ENCODE measurements at places on chromosomes 6 and 20. TPM values are rescaled to one million over a fixed set of nuclear protein-coding genes. Genes with fewer than 3 reads are reported as not detected.

SYNDIG1 gene
- 0.77 TPM for total RNA-seq

DNA sequence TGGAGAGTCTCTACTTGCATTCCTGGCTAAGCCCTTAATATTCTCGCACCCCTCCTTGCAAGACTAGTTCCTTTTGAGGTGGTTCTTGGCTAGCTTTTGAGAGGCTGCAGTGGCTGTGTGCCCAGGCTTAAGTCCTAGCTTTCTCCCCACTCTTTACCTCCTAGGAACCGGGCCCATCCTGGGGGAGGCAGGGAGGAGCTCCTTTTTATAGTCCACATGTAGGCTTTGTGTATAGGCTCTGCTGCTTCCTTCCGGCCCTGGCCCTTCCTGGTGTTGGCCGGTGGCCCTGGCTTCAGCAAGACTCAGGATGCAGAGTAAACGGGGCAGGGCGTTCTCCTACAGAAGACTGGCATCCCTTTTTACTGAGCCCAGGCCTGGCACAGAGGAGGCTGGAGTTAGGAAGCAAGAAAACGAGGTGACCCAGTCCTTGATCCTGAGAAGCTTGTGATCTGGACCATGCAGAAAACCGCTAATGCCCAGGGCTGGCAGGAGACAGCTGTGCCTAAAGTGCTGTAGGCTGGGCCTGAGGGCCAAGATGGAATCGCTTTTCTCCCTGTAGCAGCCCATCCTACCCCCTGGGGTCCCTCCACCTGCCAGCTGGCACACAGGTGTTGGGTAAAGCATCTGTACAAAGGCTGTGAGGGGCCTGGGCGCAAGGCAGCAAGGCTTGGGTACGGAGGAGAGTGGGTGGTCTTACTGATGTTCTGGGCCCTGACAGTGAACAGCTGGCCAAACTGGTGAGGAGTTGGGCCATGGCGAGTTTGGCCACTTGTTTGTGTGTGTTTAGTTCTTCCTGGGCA is 8.7 kb downstream of the PLCG1 start:
- no peak for DNase-seq

DNA sequence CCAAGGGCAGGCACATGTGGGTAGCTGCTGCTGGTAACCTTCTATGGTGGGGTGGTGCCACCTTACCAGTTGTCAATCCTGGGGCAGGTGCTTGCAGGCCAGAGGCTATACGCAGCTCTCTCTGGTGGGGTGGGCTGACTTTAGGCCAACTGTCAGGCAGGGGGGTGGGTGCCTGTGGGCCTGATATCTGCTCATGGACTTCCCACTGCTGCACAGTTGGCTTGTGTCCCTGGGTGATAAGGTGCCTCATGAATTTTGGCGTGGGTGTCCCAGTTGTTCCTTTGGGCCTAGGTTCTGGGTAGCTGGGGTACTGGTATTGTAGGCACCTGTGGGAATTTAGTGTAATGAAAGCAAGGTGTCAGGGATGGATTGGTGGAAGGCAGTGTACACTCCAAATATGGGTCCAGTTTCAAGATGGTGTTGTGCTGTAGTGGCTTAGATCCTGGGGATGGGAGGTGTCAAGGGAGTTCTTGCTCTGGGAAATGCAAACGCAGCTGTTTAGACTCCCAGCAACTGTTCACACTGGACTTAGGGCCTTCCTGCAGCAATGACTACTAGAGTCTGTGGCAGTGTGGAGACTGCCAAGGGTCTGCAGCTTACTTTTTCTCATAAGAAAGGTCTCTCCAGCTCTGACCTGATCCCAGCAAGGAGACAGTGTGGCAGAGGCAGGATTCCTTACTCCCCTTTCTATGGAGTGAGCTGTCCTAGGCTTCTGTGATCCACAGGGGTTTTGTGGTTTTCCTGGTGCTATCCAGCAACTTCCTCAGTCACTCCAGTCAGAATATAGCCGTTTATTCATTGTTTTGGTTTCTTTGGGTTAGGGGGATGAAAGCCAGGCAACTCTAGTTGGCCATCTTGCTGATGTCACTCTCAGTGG is 128.2 kb downstream of the CRYBG1 start:
- no peak for DNase-seq

DNA sequence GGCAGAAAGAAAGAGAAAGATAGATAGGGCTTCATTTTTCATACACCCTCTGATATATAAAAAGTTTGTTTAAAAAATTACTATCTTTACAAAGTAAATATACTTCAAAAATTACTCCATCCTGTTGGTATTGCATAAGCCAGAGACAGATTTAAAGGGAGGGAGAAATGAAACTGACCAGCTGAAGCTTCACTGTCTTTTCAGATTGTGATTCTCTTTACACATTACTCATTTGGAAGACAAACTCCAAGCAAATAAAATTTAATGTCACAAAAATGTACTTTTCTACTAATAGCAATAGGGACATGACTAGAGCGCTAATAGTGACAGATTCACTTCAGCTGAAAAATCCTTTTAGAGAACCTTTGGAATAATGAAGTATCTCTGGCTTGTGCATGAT is 38.6 kb upstream of the MARCKS start:
- no peak for DNase-seq

DNA sequence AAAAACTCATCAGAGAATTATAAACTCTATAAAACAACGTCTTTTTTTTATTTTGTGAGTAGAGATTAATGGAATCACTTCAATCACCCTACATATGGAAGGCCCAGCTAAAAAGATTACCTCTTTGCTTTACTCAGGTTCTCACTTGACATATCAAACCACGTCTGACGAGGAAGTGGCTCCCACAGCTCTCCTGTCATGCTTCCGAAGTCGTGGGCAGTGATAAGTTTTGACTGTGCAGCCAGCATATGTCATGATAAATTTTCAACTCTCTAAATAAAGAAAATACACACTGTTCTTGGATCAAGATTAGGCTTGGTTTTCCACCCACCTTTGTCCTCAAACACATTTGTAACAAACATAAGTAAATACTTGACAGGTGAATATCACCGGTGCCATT is 279.5 kb upstream of the RNF217 start:
- DNase-seq: no peak

- no peak for DNase-seq
These were observed 11.7 kb upstream of the GOPC start for GRCh38 chr6:117613920-117614560.

HLA-DQB2 gene
- total RNA-seq: 3.0 TPM

KCNQ2 gene
- not detected for total RNA-seq

DNA sequence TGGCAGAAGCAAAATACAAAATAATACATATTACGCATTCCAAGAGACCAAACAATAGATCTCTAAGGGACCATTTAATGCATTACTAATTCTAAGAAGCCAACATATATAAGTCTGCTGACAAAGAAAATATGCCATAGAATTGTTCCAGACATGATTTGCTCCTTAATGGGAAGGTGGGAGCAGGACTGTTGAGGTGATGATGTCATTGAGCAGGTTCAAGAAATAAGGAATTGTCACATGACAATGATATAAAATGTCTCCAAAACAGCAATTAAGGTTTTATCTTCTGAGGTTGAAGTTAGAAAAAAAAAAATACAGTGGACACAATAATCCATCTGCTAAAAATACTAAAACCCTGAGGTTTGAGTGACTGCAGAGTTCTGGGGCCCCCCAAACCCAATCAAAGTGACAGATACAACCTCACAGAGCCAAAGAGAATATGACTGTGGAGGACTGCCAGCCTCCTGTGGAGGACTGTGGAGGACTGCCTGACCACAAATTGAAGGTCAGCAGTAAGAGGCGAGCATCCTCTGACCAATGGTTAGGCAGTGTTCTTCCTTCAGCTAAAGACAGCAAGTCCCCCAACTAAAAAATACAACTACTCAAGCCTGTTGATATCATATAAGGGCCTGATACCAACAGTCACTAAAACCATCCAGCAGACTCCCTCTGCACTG is 39.0 kb downstream of the TOMM6 start:
- no peak for DNase-seq

DNA sequence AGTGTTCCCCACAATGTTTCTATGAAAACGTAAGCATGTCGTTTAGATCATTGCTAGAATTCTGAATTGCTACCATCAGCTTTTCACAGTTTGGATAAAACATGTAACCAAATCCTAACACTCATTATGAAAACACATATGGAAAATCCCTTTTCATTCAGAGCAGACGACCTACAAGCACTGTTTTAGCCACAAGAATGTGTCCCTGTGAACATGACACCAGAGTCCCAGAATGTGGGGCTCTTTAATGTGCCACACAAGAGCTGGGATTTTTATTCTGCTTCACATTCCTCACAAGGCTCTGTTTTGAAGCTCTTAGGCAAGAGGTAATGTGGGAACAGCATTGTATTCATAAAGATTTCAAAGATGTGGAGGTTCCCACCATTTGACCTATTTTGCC is 141.1 kb upstream of the CITED2 start:
- DNase-seq: no peak

DNA sequence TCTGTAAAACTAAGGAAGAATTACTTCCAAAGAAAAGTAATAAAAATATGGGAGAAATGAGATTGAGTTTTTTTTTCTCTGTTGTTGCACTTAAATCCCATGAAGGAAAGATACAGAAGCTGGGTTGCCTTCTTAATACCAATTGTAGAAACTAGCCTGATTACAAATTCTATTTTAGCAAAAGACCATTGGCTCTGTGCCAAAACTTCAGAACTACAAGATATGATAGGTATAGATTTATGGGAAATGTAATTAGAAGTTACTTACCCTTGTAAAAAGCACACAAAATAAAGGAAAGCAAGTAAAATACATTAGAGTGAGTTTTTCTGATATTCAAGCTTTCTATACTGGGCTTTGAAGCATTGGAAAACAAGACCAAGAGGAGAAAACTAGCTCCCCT is 73.5 kb upstream of the SCGN start:
- no peak for DNase-seq

DNA sequence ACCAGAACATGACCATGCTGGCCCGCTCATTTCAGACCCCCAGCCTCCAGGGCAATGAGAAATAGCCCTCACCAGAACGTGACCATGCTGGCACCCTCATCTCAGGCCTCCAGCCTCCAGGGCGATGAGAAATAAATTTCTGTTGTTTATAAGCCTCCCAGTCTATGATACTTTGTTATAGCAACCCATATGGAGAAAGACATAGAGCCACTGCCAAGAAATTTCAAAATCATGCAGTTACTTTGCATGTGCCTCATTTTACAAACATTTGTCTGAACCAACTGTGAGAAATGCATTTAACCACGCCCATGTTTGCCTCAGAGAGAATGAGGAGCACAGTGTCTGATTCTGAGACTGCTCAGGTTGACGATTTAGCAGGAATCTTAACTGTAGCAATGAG is 15.5 kb downstream of the CYP39A1 start:
- no peak for DNase-seq

OOEP gene
- not detected for total RNA-seq

- no peak for DNase-seq
These were observed 33.9 kb upstream of the RNF144B start for GRCh38 chr6:18353251-18353650.

- DNase-seq: no peak
These were observed 101.3 kb downstream of the SMOC2 start for GRCh38 chr6:168542301-168542700.

GRCh38 chr6:18359237-18359885 is 27.8 kb upstream of the RNF144B start:
- DNase-seq: no peak

- DNase-seq: no peak
These were observed 37.7 kb downstream of the MAP3K4 start for GRCh38 chr6:161029195-161029809.

DNA sequence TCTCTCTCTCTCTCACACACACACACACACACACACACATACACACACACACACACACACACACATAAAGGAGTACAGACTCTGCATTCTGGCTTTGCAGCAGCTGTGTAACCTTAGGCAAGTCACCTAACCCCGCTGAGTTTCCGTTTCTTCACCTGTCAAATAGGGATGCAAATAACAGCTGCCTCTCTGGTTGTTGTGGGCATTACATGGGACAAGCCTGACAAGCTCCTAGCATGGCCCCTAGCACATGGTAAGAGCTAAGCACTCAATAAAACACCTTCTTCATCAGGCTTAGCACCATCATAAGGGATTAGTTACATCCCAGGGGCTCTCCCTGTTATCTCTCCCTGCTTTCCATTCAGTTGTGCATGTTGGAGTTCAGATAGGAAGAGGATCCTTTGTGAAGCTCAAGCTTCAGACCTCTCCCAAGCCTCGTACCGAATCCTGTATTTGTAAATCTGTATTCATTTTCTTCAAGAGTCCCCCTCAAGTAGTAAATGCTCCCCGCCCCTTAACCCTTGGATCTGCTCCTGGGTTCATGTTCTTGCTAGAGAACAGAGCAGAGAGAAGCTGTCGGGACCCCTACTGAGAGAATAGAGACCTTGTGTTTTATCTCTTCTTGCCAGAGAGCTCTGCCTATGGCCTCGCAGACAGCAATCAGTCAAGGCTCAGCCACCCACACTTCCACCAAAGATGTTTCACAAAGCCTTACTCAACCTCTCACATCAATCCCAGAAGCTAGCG is 2.2 kb downstream of the SLC13A3 start:
- no peak for DNase-seq

GRCh38 chr6:158041788-158042187 is 60.1 kb downstream of the SYNJ2 start:
- no peak for DNase-seq

- DNase-seq: no peak
These were observed 55.0 kb downstream of the FILIP1 start for GRCh38 chr6:75438442-75439116.

DNA sequence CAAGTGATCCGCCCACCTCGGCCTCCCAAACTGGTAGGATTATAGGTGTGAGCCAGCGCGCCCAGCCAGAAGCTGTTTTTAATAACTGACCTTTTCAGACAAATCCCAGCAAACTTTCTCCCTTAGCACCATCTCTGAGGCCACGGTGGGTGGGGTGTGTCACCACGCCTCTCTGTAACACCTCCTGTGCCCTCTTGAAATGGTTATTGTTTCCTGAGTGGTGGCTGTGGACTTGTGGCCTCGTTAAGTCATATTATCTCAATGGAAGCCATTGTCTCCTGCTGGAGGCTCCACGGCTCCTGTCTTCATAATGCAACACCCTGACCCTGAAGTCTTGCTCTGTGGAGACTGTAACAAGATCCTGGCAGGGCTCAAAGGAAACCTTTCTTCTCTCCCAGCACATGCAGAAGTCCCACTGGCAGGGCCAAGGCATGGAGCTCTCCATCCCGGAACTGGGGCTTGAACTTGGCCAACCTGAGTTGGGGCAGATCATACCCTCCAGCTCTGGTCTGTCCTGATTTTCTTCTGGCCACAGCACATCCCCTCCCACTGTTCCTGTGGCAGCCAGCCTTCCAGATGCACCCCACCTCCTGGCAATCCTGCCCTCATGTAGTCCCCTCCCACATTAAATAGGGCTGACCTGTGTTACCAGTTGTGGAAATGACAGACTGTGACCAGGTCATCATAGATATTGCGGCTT is 81.1 kb downstream of the SNX5 start:
- peak; percentile 71 for DNase-seq

- no peak for DNase-seq
These were observed 209.0 kb downstream of the SYNE1 start for GRCh38 chr6:152428126-152428525.

- DNase-seq: no peak
These were observed 3.0 kb downstream of the DEFB115 start for GRCh38 chr20:31260326-31260932.

DNA sequence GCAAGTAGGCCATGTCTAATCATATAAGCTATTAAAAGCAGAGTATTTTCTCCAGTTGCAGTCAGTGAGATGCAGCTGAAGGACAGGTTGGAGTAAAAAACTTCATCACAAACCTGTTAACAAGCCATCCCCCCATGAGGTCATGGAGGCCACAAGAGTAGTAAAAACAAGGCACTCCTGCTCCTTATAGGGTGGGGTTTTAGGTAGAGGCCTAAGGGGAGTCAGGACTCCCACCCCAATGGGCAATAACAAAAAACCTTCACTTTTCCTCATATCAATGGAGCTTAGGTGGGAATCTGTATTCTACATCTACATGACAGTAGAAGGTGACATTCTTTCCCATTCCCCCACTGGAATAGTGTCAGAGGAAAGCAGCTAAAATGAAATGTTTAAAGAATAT is 428.1 kb upstream of the KHDRBS2 start:
- DNase-seq: no peak

All from mesenteric fat pad (tissue), 1 donor.